Adrenal gland (tissue), 19 donors: ENCODE measurements at places on chromosomes 13 and 19. TPM values are rescaled to one million over a fixed set of nuclear protein-coding genes. Genes with fewer than 3 reads are reported as not detected.

Gene MYO16
- total RNA-seq: 1.3 TPM

- H3K4me1 ChIP-seq: no peaks in the 10 kb centered on the region
- peak overlapping the region; percentile 66 for H3K27ac ChIP-seq
- H3K36me3 ChIP-seq: peaks cover 4% of the 10 kb centered on the region
Observed at GRCh38 chr13:110233951-110234280, 73.0 kb downstream of the COL4A1 start.

DNA sequence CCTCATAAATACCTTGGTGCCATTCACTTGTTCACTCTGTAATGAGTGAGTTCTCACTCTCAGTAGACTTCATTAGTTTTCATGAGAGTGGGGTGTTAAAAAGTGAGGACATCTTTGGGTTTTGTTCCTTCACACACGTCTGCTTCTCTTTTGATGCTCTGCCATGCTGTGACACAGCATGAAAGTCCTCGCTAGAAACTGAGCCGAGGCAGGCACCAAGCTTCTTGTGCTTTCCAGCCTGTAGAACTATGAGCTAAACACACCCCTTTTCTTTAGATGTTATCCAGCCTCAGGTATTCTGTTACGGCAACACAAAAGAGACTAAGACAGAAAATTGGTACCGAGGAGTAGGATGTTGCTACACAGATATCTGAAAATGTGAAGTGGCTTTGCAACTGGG lies 43.7 kb downstream of the ALOX5AP start:
- H3K27me3 ChIP-seq: no peaks in the 10 kb centered on the region
- no peak for DNase-seq
- H3K36me3 ChIP-seq: no peaks in the 10 kb centered on the region
- no peak overlapping the region for H3K4me3 ChIP-seq
- no peaks in the 10 kb centered on the region for H3K4me1 ChIP-seq

Gene URAD
- not detected for total RNA-seq

DNA sequence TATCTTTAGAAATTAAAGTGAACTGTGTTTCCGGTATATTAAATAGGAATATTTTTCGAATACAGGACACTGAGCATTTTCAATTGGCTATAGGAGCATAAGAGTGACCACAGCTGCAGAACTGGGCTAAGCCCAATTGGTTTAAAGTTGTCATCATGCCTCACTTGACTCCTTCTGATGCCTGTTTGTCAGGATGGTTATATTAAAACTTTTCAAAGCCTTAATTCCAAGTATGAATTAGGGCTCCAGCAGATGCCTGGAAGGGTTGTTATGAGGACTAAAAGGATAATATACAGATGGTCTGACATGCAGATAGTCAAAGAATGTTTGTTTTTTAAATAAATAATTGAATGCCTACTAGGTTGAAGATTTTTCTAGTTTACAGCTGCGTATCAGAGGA lies 100.0 kb downstream of the LMO7 start:
- H3K4me3 ChIP-seq: no peak overlapping the region
- H3K27me3 ChIP-seq: no peaks in the 10 kb centered on the region
- no peaks in the 10 kb centered on the region for H3K36me3 ChIP-seq
- no peaks in the 10 kb centered on the region for H3K4me1 ChIP-seq

Gene CRB3
- total RNA-seq: 0.28 TPM

Gene RELB
- 20.2 TPM for total RNA-seq

DNA sequence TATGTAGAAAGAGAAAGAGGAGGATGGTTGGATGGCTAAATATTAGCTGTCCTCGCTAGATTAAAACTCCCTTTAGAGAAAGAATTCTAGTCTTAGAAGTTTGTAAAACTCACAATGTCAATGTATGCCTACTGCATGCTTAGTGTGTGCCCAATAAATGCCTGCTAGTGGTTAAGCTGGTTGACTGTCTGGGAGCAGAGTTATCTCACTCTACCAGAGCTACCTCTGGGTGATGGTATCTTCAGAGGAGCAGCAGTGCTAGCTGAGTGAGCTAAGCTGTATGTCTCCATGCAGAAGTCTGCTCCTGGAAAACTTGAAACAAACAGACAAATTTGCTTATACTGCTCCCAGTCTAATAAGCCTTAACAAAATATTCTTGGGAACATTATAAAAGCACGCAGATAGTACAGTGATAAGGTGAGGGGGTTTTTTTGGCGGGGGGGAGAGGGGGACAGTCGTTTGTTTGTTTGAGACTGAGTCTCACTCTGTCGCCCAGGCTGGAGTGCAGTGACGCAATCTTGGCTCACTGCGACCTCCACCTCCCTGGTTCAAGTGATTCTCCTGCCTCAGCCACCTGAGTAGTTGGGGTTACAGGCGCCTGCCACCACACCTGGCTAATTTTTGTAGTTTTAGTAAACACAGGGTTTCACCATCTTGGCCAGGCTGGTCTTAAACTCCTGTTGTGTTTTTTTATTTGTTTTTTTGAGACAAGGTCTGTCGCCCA lies 202.8 kb upstream of the TSC22D1 start:
- no peaks in the 10 kb centered on the region for H3K36me3 ChIP-seq
- H3K4me3 ChIP-seq: no peak overlapping the region
- no peaks in the 10 kb centered on the region for H3K27me3 ChIP-seq
- H3K4me1 ChIP-seq: no peaks in the 10 kb centered on the region
- DNase-seq: no peak
- H3K27ac ChIP-seq: no peak overlapping the region

DNA sequence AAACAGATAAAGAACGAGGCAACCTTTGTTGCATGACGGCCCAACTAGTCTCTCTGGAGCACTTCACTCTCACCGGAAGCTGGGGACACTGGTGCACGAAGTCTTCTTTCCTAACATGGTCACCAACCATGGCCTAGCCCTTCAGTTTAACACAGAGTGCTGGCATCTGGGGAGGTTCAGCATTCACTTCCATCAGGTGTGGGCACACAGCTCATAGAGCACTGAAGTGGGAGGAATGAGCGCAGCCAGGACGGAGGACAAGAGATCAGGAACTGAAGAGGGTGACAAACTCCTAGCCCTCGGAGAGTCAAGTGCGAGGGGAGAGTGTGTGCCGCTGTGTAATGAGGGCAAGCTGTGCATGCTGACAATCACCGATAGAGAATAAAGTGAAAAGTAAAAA lies 92.4 kb downstream of the CDADC1 start:
- no peak overlapping the region for H3K27ac ChIP-seq
- H3K4me1 ChIP-seq: no peaks in the 10 kb centered on the region
- DNase-seq: no peak
- H3K36me3 ChIP-seq: no peaks in the 10 kb centered on the region

Gene PIP5K1C
- 29.6 TPM for total RNA-seq

Gene PLPP2
- 0.89 TPM for total RNA-seq

DNA sequence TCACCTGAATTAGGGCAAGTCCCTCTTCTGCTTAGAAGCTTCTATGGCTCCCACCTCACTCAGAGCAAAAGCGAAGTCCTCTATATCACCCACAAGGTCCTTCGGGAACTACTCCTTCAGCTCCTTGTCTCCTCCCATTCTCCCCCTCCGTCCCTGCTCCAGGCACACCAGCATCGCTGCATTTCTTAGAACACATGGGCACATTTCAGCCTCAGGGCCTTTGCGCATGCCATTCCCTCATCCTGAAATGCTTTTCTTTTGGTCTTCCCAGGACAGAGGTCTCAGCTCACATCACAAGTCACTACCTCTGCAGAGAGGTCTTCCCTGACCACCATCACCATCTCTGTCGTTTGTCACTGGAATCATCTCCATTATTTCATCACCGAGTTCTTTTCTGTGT lies 4.0 kb downstream of the S1PR5 start:
- H3K36me3 ChIP-seq: no peaks in the 10 kb centered on the region
- peaks cover 13% of the 10 kb centered on the region for H3K4me1 ChIP-seq
- DNase-seq: no peak
- no peak overlapping the region for H3K27ac ChIP-seq

- H3K4me3 ChIP-seq: no peak overlapping the region
- H3K36me3 ChIP-seq: no peaks in the 10 kb centered on the region
- no peak overlapping the region for H3K27ac ChIP-seq
- H3K4me1 ChIP-seq: no peaks in the 10 kb centered on the region
Observed at GRCh38 chr19:10918359-10918758, 10.1 kb downstream of the YIPF2 start.

DNA sequence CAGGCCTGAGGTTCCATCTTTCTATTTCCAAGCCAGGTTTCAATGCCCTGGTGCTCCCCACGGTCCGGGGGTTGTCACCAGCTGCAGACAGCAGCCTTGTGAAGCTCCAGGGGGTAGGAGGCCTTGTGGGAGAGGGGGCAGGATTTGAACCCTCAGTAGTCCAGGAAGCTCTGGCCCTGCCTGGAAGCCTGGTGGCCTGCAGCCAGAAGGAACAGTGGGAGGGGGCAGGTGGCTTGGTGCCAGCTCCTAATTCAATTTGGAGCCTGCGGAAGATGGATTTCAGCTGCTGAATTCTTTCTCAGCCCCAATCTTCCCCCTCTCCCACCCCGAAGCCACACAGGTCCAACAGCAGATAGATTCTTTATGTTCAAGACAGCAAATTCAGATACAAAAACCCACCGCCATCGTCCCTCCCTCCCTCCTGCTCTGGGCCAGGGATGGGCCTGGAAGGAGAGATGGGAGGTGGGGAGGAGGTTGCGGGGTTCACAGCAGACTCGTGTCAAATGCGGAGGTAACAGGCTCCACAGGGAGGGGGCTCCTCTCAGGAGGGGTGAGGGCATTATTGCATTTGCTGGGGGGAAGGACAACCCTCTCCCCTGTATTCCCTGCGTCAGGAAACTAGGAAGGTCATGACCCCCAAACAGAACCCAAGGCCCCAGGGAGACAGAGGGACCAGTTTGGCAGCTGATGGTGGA lies 2.4 kb upstream of the PTGER1 start:
- DNase-seq: no peak
- no peaks in the 10 kb centered on the region for H3K36me3 ChIP-seq
- H3K27me3 ChIP-seq: no peaks in the 10 kb centered on the region

DNA sequence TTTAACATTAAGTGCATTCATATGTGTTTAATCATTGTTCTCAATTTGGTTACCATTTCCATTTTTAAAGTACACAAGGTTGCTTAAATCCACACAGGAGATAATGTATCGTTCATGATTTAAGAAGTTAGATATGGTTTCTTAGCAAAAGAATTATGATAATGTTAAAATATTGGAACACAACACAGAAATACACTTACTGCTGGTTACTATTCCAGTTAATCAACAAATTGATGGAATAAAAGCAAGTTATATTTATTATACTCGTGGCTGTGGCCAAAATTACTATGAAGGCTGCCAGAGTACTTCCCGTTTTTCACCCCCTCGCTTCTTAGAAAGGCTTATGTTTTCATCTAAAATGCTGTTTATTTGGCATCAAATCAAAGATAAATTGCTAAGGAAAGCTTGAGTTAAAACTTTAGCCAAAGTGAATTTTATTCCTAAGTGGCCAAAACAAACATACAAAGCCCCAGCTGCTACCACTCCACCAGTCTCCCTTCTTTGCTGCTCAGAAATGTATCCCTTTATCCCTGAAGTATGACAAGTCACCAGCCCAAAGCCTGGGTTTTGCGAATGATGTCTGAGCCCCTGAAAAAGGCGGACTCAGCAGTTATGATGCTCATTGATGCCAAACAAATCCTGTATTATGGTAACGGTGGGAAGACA lies 27.7 kb downstream of the LCP1 start:
- DNase-seq: no peak
- H3K27ac ChIP-seq: no peak overlapping the region
- H3K36me3 ChIP-seq: no peaks in the 10 kb centered on the region
- no peaks in the 10 kb centered on the region for H3K4me1 ChIP-seq
- no peaks in the 10 kb centered on the region for H3K27me3 ChIP-seq

Gene VSTM1
- not detected for total RNA-seq

Gene RFX2
- total RNA-seq: 5.5 TPM

- H3K27ac ChIP-seq: no peak overlapping the region
- no peak overlapping the region for H3K4me3 ChIP-seq
Observed at GRCh38 chr19:55688422-55689218, 13.6 kb downstream of the EPN1 start.

DNA sequence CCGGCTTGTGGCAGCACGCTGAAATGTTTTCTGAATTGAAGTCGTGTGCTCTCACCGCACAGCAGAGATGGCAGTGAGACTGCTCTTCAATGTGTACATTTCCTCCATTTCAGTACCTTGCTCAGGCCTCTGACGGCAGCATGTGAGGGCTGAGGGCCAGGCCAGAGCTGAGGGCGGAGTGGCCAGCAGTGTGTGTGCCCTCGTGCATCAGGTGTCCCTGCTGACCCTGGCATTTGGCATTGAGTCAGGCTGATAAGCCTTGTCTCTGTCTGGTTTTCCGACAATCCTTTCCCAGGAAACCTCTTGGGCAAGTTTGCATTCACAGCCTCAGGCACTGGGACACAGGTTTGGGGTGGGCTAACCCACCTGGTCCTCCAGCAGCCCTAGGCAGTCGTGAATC lies 62.3 kb downstream of the EFNB2 start:
- H3K27me3 ChIP-seq: no peaks in the 10 kb centered on the region
- no peaks in the 10 kb centered on the region for H3K36me3 ChIP-seq
- H3K27ac ChIP-seq: no peak overlapping the region
- no peaks in the 10 kb centered on the region for H3K4me1 ChIP-seq
- no peak overlapping the region for H3K4me3 ChIP-seq

DNA sequence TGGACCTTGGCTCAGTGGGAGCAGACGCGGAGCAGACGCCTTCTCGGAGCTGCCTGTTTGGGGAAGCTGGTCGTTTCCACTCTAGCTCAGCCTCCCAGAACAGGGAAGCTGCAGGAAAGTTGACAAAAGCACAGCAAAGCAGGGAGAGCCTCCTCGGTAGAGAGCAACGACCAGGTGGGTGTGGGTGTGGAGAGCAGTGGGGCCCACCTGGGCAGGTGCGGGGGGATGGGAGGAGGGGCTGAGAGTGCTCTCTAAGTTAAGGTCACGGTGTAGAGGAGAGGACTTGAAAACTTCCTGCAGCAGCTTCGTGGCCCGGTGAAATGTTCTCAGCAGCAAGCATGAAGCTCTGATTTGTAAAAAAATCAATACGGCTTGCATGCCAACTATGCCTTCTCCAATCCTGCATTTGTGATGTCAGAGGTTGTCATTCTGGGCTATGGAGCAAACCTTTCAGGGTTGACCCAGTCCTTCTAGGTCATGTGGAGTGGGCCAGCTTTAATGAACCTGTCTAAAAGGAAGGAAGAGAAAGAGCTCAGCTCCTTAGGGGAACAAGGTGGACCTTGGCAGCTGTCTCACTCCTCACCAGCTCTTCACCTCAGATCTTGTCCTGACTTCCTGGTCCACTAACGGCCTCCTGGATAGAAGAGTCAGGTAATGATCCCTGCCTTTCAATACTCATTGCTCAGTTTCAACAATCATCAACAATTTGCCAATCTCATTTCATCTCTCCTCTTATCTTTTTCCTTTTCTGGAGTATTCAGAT lies 85.8 kb upstream of the UBL3 start:
- DNase-seq: no peak
- no peaks in the 10 kb centered on the region for H3K36me3 ChIP-seq
- no peak overlapping the region for H3K27ac ChIP-seq
- no peaks in the 10 kb centered on the region for H3K4me1 ChIP-seq
- no peaks in the 10 kb centered on the region for H3K27me3 ChIP-seq

DNA sequence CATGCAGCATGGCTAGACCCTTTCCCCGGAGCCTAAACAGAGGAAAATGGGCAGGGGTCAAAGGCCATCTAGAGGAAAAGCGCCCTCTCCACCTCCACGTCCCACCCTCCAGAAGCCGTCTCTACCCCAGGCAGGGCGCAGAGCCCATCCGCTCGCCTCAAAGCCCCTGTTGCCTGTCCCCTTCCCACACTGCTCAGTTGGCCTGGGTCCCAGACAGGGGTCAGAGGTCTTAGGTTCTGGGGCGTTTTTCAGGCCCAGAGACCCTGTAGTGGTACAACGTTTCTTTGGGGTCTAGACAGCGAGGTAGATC lies 285 bp downstream of the TMEM143 start:
- peak overlapping the region; percentile 88 for H3K27ac ChIP-seq
- H3K36me3 ChIP-seq: no peaks in the 10 kb centered on the region
- peak overlapping the region; percentile 3 for H3K4me3 ChIP-seq

Gene RTBDN
- not detected for total RNA-seq

GRCh38 chr19:29866011-29866410 lies 54.2 kb downstream of the CCNE1 start:
- H3K27ac ChIP-seq: no peak overlapping the region
- no peak for DNase-seq
- H3K27me3 ChIP-seq: no peaks in the 10 kb centered on the region
- H3K4me3 ChIP-seq: no peak overlapping the region
- H3K36me3 ChIP-seq: no peaks in the 10 kb centered on the region
